ENCODE measurements at places on chromosomes 5 and 9.

- DNase-seq, result no peak
Measured at GRCh38 chr9:125966959-125967711, 220.0 kb downstream of the PBX3 start.

GRCh38 chr5:131250751-131251475 is 12.9 kb upstream of the CDC42SE2 start:
- no peak for DNase-seq

GRCh38 chr9:134349936-134350335 is 23.7 kb downstream of the RXRA start:
- DNase-seq, result no peak

GRCh38 chr5:165858118-165858517 is 2352.7 kb downstream of the MAT2B start:
- DNase-seq, result no peak

GRCh38 chr5:109917154-109917546 is 227.4 kb downstream of the MAN2A1 start:
- DNase-seq, result no peak

- DNase-seq, result no peak
Measured at GRCh38 chr9:36064448-36065037, 27.8 kb downstream of the RECK start.

GRCh38 chr9:33943389-33943788 is 105.3 kb downstream of the UBAP2 start:
- DNase-seq, result no peak

DNA sequence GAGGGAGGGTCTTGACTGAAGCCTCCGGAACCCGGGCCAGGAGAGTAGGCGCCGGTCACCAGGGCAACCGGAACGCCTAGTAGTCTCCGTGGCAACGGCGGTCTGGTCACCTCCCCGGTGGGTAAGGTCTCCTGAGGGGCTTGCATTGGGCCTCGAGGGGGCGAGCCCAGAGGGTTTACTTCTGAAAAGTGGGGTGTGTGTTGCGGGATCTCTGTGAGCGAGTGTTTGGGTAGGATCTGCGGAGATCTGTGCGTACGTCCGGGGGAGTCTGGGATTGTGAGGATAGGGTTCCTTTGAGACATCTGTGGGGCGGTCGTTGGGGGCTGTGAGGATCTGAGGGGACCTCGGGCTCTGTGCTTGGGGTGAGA is at the start of gene FAM221B:
Gene FAM221B, minus strand, starts transcription at position 17 of the 368 bp plus-strand sequence. CDS start 2,571 bp downstream, outside the sequence.
- no peak for DNase-seq

DNA sequence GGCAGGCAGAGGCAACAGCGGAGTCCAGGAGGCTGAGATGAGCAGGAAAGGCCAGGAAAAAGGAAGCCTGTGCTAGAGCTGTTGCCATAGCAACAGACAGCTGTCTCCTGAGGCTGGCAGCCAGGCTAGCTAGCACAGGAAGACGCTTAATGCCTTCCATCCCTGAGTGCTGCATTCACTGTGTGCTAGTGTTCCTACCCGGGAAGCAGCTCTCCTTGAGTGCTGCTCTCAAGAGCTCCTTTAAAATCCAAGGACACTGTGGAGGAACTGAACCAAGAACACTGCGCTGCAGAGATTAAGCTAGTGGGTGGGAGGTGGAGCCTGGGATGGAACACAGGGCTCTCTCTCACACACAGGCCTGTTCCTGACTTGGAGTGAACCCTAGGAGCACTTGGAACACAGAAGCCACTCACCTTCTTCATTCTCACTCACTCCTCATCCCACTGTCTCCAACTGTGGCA is 53.5 kb upstream of the IL7R start:
- no peak for DNase-seq
